ENCODE measurements at places on chromosomes 1 and 21.

- DNase-seq = no peak
Observed at GRCh38 chr1:180988253-180988752, 34.4 kb downstream of the STX6 start.

GRCh38 chr1:46404482-46405196 is 10.5 kb downstream of the FAAH start:
- DNase-seq = no peak

DNA sequence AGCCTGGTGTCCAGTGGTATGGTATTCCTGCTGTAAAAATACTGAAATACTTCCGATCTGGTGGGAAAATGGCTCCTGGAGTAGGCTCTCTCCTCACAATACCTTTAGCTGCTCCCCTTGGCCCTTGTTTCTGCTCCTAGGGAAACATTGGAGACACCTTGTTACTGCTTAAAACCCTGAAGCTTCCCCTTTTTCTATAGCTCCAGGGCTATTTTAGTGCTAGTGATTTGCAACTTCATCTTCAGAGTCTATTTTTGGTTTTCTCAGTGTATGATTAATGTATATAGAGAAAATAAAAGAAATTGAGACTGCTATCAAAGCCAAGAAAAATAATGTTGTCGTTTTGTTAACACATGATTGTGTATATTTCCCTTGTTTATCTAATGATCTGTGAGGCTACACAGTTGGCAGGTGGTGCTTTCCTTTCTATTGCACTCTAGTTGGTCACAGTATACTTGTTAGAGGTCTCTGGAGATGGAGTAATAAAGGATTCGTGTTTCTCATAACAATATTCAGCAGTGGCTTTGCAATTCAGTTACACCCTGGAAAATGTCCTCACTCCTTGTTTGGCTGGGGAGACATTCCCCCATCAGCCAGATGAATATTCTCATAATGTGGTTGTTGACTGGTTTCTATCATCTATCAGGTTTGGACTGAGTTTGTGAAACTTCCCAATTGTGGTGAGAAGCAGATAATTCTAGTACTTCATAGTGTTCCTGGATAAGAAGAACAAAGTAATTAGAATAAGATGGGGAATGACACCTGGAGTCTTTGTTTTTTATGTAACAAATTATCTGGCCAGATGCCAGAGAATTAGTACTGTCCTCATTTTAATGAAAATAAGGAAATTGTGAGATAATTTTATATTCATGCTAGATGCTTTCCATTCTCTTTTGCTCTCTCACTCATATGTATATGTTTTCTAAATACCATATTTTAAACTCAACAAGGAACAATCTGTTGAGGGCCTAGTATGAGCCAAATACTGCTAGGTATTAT is 44.8 kb upstream of the CACYBP start:
- no peak for DNase-seq

GRCh38 chr1:202343652-202344349 is 2.1 kb upstream of the UBE2T start:
- no peak for DNase-seq

DNA sequence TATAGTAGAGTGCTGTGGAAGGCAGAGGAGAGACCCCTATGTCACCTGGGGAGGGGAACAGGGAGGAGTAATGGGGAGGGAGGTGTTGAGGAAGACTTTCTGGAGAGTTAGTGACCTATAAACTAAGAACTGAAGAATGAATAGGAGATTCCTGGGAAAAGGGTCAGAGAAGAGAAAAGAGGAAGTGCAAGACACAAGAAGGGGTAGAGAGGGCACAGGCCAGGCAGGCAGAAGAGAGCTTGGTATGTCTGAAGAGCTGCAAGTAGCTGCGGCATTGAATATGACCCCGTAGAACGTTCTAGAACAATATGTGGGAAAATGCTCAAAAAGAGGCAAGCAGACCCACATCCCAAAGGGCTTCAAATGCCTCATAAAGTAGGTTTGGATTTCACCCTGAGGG is 361.2 kb downstream of the PRDM2 start:
- no peak for DNase-seq

DNA sequence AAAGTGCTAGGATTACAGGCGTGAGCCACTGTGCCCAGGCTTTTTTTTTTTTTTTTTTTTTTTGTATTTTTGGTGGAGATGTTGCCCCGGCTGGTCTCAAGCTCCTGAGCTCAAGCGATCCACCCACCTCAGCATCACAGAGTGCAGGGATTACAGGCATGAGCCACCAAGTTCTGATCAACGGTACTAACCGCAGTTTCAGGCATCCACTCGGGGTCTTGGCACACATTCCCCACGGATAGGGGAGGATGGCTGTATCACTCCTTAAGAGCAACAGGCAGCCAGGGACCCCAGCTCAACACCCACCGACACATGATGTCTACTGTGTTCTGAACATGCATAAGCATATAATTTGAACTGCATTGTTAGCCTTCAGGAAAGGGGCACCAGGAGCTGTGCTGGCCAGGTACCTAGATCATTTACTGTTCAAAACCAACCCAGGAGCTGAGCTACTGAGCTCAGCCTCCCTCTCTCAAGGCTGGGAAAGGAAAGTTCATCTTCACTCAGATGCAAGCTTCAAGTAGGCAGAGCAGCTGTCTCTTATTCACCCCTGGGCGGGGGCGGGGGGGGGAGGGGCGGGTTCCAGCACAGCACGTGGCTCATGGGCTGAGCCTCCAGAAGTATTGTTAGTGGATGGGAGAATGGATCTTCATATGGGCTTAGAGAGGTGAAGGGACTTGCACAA is 24.7 kb downstream of the CAPZB start:
- no peak for DNase-seq
